ENCODE measurements at places on chromosomes 6 and 20.

GRCh38 chr6:119283214-119283613 lies 66.3 kb downstream of the MAN1A1 start:
- no peak for DNase-seq

- no peak for DNase-seq
Observed at GRCh38 chr6:157806131-157806855, 16.8 kb upstream of the SNX9 start.

DNA sequence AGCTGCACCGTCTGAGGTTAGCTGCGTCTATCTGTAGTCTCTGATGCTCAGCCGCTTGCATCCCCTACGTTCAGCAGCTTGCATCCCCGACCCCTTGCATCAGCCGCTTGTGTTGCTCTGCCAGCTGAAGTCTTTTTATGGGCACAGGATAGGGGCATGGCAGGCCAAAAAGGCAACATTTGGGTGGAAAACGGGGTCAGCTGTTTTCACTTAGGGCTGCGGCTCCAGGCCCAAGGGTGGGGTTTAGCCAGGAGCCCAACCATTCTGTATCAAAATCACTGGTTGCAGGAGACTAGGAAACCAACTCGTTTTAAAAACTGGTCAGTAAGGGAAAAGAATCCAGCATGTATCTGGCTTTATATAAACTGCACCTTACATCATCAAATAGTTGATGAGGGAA lies 49.9 kb downstream of the FAM50B start:
- DNase-seq: no peak

- no peak for DNase-seq
Observed at GRCh38 chr6:87909849-87910248, 137.8 kb upstream of the SPACA1 start.

DNA sequence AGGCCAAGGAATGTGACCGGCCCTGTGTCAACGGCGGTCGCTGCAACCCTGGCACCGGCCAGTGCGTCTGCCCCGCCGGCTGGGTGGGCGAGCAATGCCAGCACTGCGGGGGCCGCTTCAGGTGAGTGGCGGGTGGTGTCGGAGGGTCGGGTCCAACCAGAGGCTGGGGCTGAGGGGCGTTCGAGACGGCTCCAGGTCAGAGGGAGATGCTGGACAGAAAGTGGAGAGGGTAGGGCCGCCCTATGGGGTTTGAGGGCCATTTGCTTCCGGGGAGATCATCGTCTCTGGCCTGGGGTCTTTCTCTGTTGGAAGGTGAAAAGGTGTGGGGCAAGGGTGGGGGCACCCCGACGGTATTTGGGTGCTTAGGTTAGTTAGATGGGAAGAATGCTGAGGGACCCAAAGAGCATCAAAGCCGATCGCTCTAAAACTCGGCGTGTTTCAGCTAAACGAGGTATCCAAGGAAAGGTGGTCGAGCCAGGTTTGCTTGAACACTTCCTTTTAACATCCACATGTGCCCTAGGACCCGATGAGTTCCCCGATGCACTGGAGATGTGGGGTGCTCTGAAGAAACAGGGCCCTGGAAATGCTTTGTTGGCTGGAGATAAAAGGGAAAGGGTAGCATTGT lies 691 bp downstream of the ATRN start:
- peak; percentile 41 for DNase-seq

DNA sequence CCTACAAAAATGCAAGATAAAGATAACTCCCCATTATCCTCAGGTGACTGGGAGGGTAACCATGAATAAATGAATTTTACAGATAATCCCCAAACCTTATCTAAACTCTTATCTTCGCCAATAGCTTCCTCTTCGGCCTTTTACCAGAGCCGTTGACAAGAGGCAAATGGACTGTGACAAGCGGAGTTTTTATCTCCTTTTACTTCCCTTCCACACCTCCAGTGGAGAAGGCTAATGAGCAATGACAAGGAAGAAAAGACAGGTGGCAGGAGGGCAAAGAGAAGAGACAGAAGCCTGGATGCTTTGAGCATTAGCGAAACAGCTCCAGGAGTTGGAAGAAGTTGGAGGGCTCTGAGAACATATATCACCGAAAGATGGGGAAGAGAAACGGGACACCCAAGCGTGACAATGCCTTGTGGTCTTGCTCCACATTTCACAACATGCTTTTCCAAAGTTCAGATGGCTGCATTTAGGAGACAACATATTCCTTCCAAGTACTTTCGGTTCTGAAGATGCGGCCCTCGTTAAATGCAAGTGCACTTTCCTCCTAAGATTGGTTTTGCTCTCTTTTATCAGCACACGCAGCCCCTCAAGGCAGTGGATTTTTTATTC lies 69.2 kb downstream of the PRDM1 start:
- no peak for DNase-seq

GRCh38 chr20:50344232-50345071 lies 153.8 kb downstream of the CEBPB start:
- peak; percentile 54 for DNase-seq

- peak; percentile 25 for DNase-seq
Observed at GRCh38 chr6:52904562-52905279, 4.8 kb downstream of the GSTA3 start.

DNA sequence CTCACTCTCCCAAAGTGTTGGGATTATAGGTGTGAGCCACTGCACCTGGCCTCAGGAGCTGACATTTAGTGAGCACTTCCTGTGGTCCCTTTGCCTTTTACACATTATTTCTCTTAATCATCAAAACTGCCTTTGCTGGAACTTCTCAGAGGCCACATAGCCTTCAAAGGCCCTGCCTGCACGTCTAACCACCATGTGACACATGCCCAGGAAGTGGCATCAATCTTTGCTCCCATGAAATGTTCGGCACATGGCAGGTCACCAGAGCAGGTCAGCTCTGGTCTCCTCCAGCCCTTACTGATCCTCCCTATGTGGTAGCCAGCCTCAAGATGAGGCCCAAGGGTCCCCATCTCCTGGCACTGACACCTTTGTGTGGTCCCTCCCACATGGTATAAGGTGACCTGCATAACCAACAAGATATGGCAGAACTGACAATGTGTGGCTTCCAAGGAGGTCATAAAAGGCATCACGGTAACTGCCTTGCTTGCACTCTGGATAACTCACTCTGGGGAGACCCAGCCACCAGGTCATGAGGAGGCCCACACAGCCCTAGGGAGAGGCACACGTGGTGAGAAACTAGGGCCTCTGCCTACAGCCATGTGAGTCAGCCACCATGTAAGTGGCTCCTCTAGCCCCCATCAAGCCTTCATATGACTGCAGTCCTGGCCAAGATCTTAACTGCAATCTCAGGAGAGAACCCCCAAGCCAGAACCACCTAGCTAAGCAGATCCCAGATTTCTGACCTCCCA lies 28.8 kb upstream of the HMGA1 start:
- no peak for DNase-seq

GRCh38 chr6:163457637-163458561 lies 43.4 kb downstream of the QKI start:
- no peak for DNase-seq

- no peak for DNase-seq
Observed at GRCh38 chr6:113318575-113318917, 538.6 kb upstream of the MARCKS start.

Measured in Caco-2 (cell line).